Activated CD4-positive, alpha-beta T cell treated with anti-CD3 and anti-CD28 coated beads, Interleukin-2, amount 50 U/mL, for 16 hours (primary cell): ENCODE measurements at places on chromosomes 6 and 20.

DNA sequence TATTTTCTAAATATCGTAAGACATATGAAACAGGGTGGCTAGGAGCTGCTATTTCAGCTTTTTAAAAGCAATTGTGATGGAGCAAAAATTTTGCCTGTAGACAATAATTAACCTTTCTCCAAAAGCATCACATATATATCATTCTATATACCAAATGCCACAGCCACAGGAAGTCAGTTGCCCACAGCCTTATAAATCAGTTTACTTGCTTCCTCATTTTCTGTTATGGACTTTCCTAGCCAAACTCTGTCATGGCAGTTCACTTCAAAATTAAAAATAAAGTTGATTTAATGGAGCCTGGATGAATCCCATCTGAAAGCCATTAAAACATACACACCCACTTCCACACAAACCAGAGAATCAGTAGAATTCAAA, 93.4 kb upstream of the NHSL1 start:
- DNase-seq = peak; percentile 18

DNA sequence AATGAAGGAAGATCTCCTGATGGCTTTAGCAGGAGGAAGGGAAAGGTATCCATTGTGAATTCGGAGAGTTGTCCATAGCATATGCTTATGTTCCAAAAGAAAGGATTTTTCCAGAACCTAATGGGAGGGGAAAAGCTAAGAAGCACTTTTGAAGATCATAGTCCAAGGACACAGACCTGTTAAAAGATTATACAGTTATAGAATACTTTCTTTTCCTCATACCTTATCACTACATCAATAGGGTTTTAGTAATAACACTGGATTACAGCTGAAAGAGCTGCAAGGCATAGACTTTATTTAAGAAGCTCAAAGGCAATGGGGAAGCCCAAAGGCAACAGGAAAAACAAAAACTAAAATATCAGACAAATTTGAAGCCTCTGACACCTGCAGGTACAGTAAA, 39.8 kb upstream of the SLC24A3 start:
- no peak for DNase-seq

GRCh38 chr20:40682104-40682981, 6.7 kb downstream of the MAFB start:
- DNase-seq = no peak

GRCh38 chr6:77038807-77039206, 424.5 kb downstream of the HTR1B start:
- no peak for DNase-seq

DNA sequence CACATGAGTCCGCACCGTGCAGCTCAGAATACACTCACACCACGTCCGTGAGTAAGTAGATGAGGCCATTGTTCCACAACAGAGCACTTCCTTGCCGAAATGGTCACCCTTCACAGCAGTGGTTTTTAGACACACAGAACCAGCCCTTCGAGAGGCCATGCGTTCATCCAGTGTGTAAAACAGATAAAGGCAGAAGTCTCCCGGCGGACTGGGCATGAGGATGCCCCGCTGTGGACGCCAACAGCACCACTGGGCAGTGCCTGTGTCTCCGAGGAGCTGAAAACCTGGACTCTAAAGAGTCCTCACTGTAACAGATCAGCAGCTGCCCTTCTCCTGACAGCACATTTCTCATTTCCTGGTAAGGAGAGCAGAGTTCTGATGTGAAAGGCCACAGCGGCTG, 75.2 kb downstream of the WDR27 start:
- DNase-seq = no peak

DNA sequence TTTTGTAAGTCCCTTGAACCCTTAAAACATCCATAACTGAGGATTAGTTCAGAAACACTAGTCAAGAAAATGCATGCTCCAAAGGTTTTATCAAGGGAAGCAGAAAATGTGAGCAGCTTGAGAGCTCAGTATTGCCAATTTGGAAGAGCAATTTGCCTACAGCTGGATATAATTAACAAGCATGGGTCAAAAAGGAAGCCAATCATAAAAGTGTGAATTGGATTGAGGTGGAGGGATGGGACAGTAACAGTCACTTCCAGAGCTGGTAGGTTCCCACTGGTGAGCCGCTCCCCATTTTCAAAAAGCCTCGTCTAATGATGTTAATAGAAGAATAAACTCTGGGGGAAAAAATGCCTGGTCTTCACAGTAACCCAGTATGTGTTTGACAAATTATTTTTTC, 5.0 kb upstream of the PTPRK start:
- no peak for DNase-seq

DNA sequence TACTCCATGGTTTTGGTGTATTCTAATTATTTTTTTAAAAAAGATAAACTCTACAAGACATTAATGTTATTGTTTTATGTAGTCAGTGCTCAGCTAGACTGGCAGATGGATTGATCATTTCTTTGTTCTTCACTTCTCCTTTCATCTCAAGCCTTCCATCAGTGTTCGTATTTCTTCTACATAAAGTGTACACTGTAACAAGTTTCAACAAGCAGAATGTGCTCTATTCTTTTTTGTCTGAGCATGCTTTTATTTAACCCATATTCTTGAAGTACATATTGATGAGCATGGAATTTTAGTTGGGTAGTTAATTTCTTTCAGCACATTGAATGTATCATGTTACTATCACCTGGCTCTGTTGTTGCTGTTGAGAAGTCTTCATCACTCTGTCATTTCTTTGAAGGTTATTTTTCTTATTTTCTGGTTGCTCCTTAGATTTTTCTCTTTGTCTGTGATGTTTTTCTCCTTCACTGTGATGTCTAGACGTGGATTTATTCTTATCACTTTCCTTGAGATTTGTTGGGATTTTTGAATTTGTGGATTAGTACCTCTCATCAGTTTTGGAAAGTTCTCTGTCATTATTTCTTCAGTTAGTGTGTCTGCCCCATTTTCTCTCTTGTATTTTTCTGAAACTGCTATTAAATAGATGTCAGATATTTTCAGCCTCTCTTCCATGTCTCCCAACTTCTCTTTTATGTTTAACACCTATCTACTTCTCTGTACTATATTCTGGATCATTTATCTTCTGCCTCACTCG, 48.5 kb downstream of the TGM2 start:
- DNase-seq = no peak

DNA sequence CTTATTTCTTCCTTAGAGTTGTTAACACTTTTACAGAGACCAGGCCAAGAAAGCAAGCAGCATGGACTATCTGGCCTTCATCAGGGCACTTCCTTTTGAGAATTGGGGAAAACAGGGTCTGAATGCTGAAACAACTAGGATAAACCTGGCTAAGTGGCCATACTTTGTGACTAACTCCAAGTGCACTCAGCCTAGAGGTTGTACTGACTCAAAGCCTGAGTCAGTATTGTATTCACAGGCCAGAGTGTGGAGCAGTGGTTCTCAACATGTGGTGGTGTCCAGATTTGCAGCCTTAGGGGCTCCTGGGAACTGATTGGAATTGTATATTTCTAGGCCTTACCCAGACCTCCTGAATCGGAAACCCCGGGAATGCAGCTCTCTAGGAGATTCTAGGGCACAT, 20.1 kb downstream of the SEC23B start:
- no peak for DNase-seq

GRCh38 chr20:38144598-38144973, 20.5 kb downstream of the TGM2 start:
- no peak for DNase-seq

DNA sequence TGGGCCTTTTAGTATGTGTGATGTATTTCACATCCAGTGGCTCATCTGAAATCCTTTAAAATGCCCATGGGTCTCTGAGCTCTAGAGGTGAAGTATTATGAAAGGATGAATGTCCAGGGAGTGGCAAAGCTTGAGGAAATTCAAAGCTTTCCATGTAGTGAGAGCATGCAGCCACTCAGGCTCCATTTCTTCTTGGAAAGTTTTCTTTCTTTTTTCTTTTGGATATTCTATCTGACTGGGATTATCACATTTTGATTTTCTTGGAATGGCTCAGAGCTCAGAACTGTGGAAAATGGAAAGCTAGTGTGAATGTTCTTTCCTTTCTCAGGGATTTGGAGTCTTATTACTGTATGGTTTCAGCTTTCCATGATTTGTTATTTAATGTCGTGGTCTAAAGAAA, 397.4 kb downstream of the CD109 start:
- no peak for DNase-seq

- peak; percentile 77 for DNase-seq
Measured at GRCh38 chr6:27297857-27298730, 14.0 kb downstream of the POM121L2 start.

GRCh38 chr6:72619883-72620696, 1.8 kb upstream of the KCNQ5 start:
- peak; percentile 78 for DNase-seq

- peak; percentile 17 for DNase-seq
Measured at GRCh38 chr6:75546381-75546780, 52.8 kb upstream of the FILIP1 start.

GRCh38 chr20:32366380-32366779, 8.2 kb downstream of the ASXL1 start:
- peak; percentile 60 for DNase-seq

- no peak for DNase-seq
Measured at GRCh38 chr6:164947164-164947563, 362.2 kb downstream of the C6orf118 start.

GRCh38 chr20:59932616-59933295, 681 bp downstream of the SYCP2 start:
- DNase-seq = no peak

- DNase-seq = no peak
Measured at GRCh38 chr6:34514593-34515472, 41.3 kb downstream of the SPDEF start.

DNA sequence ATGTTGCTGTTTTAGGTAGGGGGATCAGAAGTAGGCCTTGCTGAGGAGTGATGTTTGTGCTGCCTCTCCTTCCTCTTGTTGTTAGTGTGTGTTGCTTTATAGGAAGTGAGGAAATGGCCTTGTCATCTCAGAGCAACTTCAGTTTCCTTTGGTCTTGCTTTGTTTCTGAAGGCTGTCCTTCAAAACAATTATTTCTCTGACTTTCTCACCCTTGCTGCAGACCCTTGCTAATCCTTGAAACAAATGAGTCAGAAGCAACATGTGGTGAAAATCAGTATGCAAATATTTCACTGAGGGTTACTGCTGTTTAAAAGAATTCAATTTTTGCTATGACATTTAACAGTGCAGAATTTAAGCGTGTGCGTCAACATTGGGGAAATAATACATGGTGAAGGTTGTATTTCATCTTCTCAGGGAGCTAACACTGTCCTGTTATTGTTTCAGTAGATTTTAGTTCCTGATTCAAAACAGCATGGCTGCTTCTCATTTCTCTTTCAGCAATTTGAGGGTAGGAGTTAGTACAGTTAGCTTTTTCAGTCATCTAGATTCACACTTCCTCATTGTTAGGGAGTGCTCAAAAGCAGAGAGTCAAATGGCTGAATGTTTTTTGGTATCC, 13.8 kb downstream of the RNF144B start:
- DNase-seq = peak; percentile 31

DNA sequence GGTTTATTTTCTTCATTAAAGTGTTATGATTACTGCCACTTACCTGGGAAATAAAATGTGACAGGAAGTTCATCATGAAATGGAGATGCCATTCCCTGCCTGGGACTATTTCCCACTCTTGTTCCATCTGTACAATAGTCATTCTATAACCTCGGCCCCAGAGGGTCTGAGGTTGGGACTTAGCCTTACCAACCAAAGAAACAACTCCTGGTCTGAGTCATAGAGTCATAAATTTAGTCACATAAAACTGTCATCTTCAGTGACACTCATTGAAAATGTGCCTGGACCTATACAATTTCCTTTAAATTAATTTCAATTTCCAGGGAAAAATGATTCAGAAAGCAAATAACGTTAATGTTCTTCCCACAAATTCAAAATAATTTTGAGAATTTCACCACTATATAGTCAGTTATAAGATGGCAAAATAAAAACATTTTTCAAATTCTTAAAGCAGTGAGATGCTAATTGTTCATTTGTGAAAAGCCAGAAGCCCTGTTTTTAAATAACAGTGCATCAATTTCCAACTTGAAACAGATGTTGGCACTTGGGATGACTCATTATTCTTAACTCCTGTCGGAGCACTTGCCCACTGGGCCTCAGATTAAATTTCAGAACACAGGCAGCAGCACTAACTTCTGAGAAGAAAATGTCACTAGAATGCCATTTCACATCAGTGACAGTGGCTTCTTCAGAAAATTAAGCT, 201.2 kb upstream of the SMLR1 start:
- DNase-seq = peak; percentile 92

DNA sequence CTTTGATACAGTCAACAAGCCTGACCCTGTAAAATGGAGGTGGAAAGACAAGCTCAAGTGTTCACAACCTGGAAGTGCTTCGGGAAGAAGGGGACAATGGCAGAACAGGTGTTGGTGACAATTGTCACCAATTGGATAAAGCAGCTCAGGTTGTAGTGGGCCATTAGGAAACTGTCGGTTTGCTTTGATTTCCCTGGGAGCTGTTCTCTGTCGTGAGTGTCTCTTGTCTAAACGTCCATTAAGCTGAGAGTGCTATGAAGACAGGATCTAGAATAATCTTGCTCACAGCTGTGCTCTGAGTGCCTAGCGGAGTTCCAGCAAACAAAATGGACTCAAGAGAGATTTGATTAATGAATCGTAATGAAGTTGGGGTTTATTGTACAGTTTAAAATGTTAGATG, 15.0 kb downstream of the CCR6 start:
- no peak for DNase-seq

- DNase-seq = no peak
Measured at GRCh38 chr6:90065173-90065572, 170.9 kb downstream of the GJA10 start.

DNA sequence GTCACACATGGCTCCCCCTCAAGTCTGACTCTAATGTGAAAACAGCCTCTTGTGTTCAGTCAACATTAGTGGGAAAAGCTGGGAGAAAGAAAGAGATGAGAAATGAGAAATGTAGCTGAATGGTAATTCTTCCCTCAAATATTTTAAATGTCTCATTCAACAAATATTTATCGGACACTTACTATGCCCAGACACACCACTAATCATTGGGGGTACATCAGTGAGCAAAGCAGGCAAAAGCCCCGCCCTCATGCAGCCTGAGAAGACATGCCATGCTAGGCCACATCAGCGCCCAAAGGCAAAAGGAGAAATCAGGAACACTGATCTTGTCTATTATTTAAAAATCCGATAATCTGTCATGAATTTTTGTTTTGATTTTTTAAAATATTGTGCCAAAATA, 89.9 kb upstream of the ASF1A start:
- no peak for DNase-seq

GRCh38 chr6:45982280-45983036, 33.2 kb downstream of the CLIC5 start:
- no peak for DNase-seq

- DNase-seq = no peak
Measured at GRCh38 chr6:93849857-93850256, 430.5 kb upstream of the EPHA7 start.

GRCh38 chr6:158686791-158687381, 37.0 kb downstream of the SYTL3 start:
- peak; percentile 67 for DNase-seq

GRCh38 chr6:13566500-13566899, 7.9 kb upstream of the SIRT5 start:
- no peak for DNase-seq

- no peak for DNase-seq
Measured at GRCh38 chr6:66376001-66376400, 669.0 kb upstream of the EYS start.
